NCI-H345 (cell line): ENCODE measurements at places on chromosomes 12 and 14.
A peak's percentile ranks its signal among the peaks of the same experiment; 100 is the strongest.

DNA sequence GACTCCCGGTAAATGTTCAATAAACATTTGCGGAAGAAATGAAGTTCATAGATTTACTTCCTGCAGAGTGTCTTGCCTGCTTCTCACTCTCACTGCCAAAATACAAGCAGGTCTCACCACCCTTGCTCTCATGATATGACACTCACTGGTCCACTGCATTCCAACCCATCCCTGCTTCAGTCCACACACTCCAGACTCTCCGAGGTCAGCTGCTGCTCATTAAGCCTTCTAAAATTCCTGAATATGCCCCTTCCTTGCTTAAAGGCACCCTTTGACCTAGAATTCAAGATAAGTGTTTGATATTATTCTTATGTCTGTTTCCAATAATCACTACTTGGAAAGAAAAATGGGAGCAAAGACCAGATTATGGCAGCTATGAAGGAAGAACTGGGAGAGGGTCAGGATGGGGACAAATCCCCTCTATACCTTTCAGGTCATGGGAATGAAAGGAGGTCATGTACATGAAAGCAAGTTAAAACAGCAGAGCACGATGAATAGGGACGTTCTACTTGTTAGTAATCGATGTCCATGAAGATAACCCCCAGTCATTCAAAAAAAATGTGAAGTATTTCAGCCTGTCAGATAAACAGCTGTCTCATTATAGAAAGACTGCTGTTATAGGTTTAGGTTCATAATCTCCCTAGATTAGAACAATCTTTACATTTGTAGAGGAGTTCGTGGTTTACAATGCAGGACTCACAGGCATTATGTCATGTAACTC lies 10.5 kb upstream of the NID2 start:
- no peak for DNase-seq

DNA sequence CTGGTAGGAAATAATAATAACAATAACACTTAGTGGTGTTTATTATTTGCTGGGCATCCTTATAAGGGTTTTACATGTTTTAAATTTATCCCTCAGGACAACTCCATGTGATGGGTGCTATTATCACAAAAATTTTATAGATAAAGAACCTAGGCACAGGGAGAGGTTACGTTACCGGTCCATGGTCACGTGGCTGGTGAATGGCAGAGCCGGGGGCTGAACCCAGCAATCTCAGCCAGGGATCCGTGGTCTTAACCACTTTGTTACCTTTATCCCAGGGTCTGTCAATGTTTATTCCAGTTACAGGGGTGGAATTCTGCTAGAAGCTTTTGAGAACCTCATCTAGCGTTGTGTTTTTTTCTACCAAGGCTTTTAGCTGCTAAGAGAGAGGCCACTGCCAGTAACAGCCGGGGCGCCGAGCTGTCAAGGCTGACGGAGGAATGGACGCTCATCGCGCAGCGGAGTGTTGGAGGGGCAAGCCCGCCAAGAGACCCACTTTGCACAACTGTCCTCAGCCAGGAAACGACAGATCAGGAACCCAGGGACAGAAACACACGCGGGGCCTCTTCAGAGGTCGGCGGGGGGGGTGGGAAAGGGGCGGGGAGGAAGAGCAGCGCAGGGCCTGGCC lies 418 bp downstream of the AMN1 start:
- peak; percentile 35 for DNase-seq

DNA sequence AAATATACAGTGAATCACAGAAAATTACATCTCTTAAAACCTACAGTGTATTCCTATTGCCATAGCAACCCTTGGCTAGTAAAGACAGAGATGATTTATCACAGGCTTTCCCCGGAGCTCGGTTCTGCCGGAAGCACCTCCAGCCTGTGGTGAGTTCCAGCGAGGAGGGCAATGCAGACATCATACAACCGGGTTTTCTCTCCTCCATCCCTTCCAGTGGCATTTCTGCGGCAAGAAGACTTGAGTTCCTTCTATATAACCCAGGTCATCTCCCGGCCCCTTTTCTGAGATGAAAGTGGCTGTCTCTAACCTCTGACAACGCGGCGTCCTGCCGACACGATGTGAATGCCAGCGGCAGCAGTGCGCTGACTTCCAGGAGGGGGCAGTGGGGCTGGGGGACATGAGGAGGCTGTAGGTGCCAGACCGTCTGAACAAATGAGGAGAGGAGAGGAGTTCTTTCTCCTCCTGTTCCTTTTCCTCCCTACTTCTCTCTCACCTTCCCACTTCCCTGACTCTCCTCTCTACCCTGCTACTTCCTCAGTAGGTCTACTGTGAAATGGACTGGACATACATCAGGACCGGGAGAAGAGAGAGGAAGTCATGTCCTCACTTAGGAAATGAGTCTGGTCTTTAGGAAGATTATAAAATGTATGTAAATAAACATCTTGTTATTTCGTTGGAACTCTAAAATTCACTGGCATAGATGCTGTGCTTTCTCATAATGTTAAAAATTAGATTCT lies 68.6 kb upstream of the MAX start:
- no peak for DNase-seq

GRCh38 chr14:101177301-101177971 lies 273.9 kb upstream of the RTL1 start:
- no peak for DNase-seq

DNA sequence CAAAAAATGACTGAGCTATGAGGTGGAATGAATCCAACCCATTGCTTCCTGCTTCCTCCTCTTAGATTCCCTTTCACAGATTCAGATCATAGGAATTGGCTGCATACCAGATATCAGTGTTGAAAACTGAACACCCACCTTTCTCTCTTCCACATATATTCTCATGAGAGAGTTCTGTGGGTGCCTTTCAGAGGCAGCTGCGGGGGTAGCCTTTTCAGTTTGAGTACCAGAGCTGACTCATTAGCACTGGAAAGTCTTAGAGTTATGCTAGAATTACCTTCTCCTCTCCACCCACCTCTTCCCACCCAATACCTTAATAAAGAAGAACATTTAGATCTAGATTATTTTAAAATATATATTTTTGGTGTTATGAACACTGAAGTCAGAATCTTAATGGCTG lies 495.4 kb upstream of the SEL1L start:
- DNase-seq, result no peak

GRCh38 chr12:127455347-127456265 lies 811.4 kb upstream of the TMEM132C start:
- peak; percentile 5 for DNase-seq

- no peak for DNase-seq
Measured at GRCh38 chr14:78153064-78153341, 17.2 kb upstream of the NRXN3 start.
